Stimulated activated CD4-positive, alpha-beta T cell treated with anti-CD3 and anti-CD28 coated beads, Interleukin-12 subunit alpha, Interleukin-12 subunit beta, amount 100 ng/mL, for 48 hours (primary cell): ENCODE measurements at places on chromosomes 1 and 21.

DNA sequence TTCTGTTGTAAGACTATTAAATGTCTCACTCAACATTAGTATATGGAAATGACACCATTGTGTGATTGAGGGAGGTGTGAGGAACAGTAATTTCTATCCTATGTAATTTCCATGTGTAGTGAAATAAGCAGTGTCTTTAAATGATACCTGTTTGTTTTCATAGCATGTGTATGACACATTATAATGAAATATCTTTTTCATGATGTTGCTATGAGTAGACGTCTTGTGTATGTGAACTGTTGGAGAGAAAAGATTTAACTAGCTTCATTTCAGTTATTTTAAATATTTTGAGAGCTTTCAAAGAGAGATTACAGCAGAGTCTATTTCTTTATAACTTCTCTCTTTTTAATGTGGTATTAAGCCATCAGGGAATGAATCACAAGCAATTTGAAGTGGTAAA is 71.5 kb upstream of the QSOX1 start:
- DNase-seq, result no peak

DNA sequence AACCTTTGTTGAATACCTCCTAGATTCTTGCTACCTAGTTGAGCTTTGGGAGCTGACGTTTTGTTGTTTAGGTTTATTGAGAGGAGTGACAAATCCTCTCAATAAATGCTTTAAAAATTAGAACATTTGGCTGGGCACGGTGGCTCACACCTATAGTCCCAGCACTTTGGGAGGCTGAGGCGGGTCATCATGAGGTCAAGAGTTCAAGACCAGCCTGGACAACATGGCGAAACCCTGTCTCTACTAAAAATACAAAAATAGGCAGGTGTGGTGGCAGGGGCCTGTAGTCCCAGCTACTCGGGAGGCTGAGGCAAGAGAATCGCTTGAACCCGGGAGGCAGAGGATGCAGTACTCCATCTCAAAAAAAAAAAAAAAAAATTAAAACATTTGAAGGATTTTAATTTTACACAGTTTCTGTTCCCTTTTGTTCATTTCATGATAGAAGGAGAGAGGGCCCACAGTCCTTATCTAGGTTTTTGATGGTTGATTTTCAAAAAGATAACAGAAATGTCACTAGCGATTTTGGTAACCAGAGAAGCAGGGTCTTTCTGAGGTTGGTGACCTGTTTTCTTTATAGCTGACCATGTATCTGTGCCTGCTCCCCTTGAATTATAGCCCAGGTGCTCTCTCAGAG is 44.2 kb upstream of the PIGV start:
- no peak for DNase-seq

- DNase-seq, result no peak
Measured at GRCh38 chr1:110690709-110691365, 16.1 kb upstream of the KCNA3 start.

DNA sequence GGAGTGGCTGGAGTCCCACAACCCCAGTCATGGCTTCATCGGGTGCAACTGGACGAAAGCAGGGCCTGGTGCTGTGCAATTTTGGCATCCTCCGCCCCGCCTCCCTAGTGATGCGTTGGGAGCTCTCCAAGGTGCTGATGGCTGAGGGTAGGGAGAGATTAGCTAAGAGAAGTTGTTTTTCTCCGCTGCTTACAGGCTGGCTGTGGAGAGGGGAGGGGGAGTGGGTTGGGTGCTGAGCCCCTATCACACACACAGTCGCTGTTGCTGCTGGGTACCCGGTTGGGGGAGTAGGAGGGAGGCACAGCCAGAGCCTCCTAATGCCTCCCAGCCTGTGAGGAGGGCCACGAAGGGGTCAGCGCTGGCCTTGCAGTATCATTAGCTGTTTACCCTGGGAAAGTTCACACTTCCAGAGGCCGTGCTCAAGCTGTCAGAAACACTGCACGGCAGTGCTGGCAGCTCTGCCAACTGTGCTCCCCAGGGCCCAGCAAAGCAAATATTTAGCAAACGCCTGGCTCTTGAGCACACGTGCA is 110.0 kb downstream of the GRIK3 start:
- peak; percentile 21 for DNase-seq

DNA sequence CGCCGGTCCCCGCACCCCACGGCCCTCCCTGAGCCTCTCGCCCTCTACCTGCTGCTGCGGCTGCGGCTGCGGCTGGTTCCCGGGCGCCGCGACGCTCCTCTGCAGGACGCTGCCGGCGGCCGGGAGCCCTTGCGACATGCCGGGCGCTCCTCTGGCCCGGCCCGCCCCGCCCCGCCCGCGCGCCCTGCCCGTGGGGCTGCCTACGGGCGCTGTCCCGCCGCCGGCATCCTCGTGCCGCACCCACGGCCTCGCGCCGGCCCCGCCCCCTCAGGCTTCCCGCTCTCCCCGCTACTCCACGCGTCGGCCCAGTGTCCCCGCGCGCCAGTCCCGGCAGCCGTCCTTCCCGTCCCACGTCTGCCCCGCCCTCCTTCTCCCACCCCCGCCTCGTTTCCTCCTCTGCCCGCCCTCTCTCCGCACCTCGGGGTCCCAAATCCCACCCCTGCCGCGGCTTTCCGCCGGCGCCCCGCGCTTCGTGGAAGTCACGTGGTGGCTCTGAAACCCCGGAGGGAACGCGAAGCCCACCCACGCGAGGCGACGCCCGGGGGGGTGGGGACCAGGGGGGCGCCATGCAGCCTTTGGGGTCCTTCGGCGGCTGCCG is at the start of gene BATF3:
BATF3 (minus strand) TSS at position 216 of the 598 bp plus-strand sequence; CDS start at position 138, 78 bp downstream.
- DNase-seq, result no peak

DNA sequence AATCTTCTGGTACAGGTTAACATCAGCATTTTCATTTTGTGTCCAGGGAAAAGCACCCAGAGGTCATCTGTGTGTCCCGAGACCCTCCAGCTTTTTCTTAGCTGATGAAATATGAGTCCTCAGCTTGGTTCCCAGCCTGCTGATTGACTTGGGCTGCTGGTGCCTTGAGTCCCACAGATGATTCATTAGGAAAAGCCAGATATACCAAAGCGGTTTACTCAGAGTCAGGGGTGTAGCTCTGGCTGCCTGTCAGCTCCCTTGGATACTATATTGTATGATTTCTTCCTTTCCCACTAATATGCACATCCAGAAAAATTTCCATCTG is 43.7 kb upstream of the MAB21L3 start:
- DNase-seq, result no peak

DNA sequence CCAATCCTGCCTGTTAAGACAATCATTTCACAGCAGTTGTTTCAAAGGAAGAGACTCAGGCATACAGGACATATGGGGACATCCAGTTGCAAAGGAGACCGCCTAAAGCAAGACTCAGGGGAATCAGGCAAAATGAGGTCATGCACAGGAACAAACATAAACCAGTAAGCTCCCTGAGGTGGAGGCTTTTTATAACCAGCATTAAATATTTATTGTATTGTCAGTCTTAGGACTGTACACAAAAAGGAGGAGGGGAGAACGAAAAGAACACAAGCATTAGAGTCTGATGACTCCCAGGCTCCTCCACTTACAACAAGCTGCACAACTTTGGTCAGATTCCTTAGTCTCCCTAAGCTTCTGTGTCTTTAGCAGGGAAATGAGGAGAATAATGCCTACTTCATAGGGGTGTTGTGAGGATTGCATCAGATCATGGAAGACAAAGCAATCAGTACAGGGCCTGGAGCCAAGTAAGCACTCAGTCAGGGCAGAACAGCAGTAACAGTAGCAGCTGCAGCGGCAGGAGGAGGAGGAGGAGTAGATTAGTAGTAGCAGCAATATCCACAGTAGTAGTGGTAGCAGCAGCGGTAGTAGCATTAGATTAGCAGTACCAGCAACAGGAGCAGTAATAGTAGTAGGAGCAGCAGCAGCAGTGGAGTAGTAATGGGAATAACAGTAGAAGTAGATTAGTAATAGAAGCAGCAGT is 54.2 kb upstream of the SPATA6 start:
- no peak for DNase-seq

DNA sequence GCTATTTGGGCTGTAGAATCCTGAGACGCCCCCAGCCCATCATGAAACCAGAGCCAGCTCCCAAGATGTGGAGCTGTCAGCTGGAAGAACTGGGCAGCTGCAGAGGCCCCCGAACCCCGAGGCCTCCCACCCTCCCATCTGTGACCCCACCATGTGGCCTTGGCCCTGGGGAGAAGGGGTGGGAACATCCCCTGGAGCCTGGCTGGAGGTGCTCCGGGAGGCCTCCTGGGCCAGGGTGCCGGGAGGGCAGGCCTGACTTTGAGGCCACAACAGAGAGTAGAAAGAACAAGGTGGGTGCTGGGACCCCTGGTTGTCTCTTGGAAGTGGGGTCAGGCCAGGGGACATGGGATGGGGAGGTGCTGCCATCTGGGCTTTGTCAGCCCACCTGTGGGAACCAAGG is 6.0 kb upstream of the SMYD3 start:
- no peak for DNase-seq

DNA sequence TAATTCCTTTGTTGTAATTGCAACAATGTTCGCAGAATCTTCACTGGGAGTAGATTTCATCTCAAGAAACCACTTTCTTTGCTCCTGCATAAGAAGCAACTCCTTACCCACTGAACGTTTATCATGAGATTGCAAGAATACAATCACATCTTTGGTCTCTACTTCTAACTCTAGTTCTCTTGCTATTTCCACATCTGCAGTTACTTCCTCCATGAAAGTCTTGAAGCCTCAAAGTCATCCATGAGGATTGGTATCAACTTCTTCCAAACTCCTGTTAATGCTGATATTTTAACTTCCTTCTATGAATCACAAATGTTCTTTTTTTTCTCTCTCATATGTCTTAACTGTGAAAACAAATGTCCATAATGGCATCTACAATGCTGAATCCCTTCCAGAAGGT is 118.6 kb upstream of the RAB4A start:
- DNase-seq, result no peak

DNA sequence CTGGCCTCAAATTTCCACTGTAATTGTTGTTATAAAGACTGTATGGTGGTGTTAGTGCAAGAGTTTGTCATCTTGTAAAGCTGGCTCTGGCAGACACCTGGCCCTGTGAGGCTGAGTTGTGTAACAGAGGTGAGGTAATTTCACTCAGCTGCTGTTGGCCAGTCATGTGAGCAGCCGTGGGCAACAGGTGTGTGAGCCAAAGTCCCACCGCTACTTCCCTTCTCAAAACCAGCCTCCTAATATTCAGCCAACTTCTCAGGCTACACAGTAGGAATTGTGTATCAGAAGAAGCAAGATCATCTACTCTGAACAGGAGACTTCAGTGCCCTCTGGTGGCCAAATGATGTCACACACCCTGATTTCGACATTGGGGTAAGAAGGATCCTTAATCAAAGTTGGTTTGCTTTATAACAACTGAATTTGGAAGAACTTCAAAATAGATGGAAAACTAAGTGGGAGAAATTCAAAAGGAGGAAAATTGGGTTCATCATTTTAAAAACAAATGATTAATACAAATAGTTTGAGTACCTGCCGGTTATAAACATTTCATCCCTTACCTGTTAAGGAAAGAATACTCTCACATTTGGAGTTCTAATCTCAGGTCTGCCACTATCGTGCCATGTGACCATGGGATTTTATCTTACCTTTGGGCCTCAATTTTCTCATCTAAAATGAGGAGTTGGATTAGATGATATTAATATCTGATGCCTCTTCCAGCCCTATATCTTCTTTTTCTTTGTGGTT is 2.6 kb upstream of the CREG1 start:
- peak; percentile 60 for DNase-seq

GRCh38 chr21:17370263-17370662 is 142.6 kb upstream of the CXADR start:
- DNase-seq, result no peak

- DNase-seq, result no peak
Measured at GRCh38 chr1:21069549-21069948, 107.1 kb downstream of the EIF4G3 start.

DNA sequence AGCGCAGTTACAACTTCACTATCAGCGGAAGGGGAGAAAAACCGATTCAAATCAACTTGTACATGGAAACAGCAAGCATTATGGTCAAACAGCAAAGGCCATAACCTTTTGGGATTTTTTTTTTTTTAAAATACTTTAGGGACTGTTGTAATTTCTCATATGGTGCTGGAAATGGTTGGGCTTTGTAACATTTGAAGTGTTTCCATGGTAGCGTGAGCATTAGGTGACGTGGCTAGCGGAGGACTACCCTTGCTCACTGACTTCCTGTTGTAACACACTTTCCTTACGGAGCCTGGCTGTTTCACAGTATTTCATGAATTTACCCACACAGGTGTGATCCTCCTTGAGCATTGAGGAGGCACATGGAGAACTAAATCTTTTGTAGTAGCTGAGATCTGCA is 269.5 kb downstream of the TM2D1 start:
- DNase-seq, result no peak

GRCh38 chr1:193606035-193606434 is 419.6 kb upstream of the B3GALT2 start:
- DNase-seq, result no peak

DNA sequence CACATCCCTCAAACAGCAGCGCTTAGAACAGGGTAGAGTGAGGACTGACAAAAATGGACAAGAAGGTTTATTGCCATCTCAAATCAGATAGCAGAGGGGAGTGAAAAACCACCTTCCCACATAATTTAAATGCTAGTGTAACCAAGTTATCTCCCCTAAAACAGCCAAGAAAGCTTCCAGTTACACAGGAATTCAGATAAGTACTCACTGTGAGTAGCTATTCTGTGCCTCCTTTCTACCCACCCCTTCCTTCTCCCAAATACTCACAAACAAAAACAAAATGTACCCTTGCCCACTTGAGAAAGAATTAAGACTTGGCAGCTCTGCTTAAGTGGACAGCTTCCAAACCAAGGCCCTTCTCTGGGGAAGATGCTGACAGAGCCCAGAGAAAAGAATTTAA is 9.1 kb downstream of the OTUD7B start:
- no peak for DNase-seq

GRCh38 chr1:161159913-161160243 is 578 bp downstream of the USP21 start:
- no peak for DNase-seq

- no peak for DNase-seq
Measured at GRCh38 chr1:92399076-92399475, 87.6 kb downstream of the GFI1 start.

GRCh38 chr1:115781343-115781742 is 12.8 kb upstream of the CASQ2 start:
- no peak for DNase-seq

GRCh38 chr1:209627027-209627731 is 25.0 kb downstream of the LAMB3 start:
- DNase-seq, result no peak

GRCh38 chr1:208242941-208243526 is 1.1 kb downstream of the PLXNA2 start:
- no peak for DNase-seq

DNA sequence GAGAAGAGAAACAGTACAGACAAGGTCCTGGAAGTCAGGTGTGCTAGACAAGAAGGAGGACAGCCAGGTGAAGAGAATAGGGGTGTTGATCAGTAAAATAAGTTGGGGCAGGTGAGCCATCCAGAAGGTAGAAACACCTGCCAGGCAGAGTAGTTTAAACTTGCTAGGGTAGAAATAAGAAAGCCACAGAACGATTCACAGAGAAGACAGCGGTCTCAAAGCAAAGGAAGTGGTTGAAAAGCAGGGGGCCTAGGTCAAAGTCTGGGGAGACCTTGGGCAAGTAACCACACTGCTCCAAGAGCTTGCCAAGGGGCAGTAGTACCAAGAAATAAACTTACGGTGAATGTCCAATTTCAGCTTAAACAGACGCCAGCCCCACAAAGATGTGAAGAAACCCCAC is 116.6 kb upstream of the PROX1 start:
- DNase-seq, result no peak
